ENCODE measurements at places on chromosomes 6 and 20. TPM values are rescaled to one million over a fixed set of nuclear protein-coding genes. Genes with fewer than 3 reads are reported as not detected.

The TMEM14A gene
- total RNA-seq = 23.9 TPM

The TFAP2D gene
- not detected for total RNA-seq

The LBP gene
- not detected for total RNA-seq

The TRAPPC3L gene
- total RNA-seq = not detected

The SMIM28 gene
- not detected for total RNA-seq

Measured in tracheal epithelial cell (primary cell).